Esophagus squamous epithelium (tissue), 5 donors: ENCODE measurements at places on chromosomes 13 and 19.

- DNase-seq: no peak
These were observed 75.0 kb downstream of the DHRS12 start for GRCh38 chr13:51728972-51729371.

GRCh38 chr19:31402529-31403316 lies 53.5 kb upstream of the TSHZ3 start:
- no peak for DNase-seq

DNA sequence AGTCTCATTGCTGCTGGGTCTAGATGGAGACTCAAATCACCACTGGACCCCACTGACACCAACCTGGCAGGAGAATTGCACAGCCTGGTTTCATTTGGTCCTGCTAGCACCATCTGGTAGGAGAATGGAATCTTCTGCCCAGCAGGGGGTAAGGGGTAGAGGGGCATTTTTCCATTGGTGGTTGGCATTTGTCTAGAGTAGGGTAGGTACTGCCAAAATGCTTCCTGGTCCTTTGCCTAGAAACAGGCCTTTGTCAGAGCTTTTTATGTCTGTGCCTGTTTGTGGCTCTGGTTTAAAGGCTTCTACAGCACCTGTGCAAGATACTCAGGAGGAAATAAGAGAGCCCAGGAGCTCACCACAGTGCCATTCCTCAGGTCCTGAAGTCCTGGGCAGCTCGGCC lies 121.3 kb downstream of the KCTD12 start:
- DNase-seq: no peak

GRCh38 chr19:17385878-17386611 lies 8.0 kb downstream of the CCDC194 start:
- no peak for DNase-seq

- DNase-seq: peak; percentile 83
These were observed 3.9 kb upstream of the C19orf84 start for GRCh38 chr19:51394050-51394836.

DNA sequence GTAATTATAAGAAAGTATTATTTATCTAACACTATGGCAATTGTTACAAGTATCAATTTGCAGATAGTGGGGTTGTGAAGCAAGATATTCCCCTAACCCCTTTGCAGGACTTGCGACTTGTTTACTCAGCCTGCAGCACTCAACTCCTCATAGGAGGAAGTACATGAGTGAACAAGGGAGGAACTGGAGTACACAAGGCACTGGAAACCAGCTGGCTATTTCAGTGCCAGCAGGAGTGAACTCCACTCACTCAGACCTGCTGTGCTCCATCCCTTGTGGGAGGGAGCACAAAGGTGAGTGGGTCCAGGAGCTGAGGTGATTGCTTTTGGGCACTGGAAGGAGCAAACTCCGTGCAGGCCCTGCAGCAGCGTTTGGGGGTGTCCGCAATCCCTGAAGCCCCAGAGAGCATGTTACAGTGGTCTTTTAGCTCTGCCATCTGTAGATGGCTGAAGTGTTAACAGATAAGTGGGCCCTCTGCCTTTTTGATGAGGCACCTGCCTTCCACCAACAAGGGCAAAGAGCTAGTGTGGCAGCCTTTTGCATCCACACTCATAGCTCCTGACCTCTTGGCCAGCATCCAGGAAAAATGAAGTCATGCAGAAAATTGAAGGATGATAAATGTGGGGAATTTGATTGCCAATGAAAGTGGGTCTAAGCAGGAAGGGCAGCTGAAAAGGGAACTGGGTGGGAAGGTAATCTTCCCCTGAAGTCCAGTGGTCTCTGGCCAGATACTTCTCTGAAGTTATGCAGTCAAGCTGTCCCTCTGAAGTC lies 802.2 kb upstream of the MIR17HG start:
- DNase-seq: no peak

- DNase-seq: no peak
These were observed 2.3 kb upstream of the SLC25A15 start for GRCh38 chr13:40787062-40787461.

- DNase-seq: no peak
These were observed 854 bp downstream of the RNASEH2B start for GRCh38 chr13:50910485-50910805.

GRCh38 chr13:71605744-71606143 lies 261.3 kb downstream of the DACH1 start:
- DNase-seq: no peak

- no peak for DNase-seq
These were observed 59.5 kb upstream of the ADGRL1 start for GRCh38 chr19:14265290-14266036.

- no peak for DNase-seq
These were observed 412 bp downstream of the ZNF528 start for GRCh38 chr19:52398081-52398441.

DNA sequence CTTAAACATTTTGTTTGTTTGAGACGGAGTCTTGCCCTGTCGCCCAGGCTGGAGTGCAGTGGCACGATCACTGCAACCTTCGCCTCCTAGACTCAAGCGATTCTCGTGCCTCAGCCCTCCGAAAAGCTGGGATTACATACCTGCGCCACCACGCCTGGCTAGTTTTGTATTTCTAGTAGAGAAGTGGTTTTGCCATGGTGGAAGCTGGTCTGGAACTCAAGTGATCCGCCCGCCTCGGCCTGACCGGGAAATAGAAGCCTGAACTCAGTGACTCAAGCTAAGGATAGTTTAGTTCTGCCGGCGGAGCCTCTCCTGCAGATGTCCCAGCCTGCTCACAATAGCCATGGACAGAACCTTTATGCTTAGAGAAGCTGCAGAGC lies 53.0 kb upstream of the ZNF254 start:
- no peak for DNase-seq

DNA sequence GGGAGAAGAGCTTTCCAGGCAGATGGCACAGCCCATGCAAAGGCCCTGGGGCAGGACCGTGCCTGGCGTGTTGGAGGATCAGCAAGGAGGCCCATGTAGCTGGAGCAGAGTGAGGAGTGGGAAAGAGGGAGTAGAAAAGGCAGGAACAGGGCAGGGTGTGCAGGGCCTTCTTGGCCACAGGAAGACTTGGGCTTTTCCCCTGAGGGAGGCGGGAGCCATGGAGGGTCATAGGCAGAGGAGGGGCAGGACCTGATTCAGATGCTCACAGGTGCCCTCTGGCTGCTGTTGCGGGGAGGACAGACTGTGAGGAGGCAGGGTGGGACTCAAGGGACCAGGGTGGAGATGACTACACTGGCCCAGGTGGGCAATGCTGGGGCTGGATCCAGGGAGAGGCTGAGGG lies 13.8 kb upstream of the PTPRS start:
- DNase-seq: no peak

DNA sequence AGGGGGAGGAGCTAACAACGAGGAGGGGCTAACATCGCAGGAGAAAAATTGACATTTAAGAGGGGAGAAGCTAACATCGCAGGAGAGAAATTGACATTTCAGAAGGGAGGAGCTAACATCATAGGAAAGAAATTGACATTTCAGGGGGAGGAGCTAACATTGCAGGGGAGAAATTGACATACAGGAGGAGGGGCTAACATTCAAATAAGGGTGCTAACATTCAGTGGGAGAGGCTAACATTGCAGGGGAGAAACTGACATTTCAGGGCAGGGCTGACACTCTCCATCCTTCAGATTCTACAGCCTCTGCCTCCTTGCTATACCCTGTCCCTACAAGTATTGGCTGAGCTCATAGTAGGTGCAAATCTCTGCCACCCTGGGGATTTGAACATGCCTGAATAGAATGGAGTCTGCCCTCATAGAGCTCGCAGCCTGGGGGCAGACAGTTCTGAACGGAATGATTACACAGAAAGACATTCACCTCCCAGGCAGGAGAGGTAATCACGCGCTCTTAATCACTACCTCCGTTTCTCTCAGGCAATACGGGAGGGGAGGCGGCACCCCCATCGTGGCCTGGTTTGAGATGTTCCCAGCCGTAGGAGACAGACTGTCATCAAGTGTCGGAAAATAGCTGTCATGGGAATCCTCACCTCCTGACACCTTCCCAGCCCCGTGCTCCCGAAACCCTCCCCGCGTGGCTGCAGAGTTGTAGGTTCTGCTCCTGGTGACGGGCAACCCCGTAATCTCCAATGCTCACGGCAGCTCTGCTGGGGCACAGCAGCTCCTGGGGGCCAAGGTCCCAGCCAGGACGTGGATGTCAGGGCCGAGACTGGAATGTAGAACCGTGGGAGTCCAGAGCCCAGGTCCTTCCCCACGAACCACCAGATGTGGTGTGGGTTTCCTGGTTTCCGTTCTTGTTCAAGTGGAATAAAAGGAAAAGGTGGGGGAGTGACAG lies 9.5 kb downstream of the GPR32 start:
- no peak for DNase-seq

- DNase-seq: no peak
These were observed 748 bp downstream of the RAB4B start for GRCh38 chr19:40778706-40779284.

DNA sequence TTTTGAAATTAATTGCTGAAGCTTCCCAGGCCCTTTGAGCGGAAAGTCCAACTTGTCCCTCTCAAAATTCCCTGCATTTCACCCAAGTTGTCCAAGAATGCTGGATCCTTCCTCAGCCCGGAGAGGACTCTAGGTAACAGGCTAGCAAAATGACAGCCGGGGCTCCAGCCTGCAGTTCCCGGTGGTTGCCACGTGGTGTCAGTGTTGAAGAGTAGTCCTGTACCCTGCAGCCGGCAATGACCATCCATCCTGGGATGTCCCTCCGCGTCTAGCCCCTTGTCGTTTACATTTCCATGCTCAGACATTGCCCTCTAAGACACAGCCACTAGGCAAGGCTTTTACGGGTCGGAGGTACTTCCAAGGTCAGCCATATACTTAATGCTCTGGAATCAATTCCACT lies 31.4 kb upstream of the MTIF3 start:
- no peak for DNase-seq

DNA sequence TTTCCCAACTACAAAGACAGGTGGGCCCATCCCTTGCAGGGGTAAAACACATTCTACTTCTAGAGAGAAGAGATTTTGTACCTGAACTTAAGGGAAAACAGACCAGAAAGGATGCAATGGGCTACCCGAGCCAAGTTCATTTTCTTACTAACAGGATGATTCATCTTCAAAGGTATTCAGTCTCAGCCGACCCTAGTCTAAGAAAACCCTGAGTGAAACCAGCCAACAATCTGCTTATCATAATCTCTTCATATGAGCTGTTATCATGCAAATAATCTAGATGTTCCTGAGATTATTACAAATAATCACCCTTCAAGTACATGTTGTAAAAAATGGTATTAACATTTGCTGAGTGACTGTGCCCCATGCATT lies 15.6 kb downstream of the PABPC3 start:
- DNase-seq: no peak

- DNase-seq: no peak
These were observed 600.5 kb upstream of the KLHL1 start for GRCh38 chr13:70708775-70709174.

GRCh38 chr13:52034616-52035226 lies 10.2 kb downstream of the UTP14C start:
- no peak for DNase-seq

- DNase-seq: no peak
These were observed 631.3 kb downstream of the EFNB2 start for GRCh38 chr13:105904034-105904742.

DNA sequence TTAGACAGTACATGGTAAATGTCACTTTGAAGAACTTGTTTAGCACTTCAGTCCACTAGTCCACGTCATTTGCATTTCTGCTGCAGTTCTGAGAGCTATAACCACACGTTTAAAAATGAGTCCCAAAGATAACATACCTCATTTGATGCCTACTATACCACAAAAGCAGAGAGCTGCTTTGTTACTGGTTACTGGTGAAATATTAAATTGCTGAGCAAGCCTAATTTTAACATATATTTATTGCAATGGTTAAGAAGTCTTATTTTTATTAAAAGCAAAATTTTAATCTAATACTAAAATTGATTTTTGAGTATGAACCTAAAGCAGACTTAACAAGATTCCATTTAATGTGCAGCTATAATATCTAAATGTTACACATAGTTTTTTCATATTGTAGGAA lies 1949.7 kb upstream of the PRR20A start:
- no peak for DNase-seq

GRCh38 chr19:55241143-55241934 lies 12.8 kb upstream of the TMEM86B start:
- DNase-seq: no peak

DNA sequence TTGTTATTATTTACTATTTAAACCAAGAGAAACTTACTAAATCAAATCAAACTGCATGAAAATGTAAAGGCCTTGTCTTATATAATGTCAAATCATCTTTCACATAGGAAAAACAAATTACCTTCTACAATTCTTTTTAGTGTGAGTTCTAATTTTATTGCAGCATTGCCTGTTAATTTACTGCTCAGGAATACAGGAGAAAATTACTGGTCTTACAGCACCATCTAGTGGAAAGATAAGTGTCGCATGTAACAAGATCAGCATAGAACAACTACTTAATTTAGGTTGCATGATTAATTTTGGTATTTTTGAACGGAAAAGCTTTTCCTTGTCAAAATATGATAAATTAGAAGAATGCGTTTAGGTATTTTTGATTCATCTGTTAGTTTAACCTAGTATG lies 502.7 kb downstream of the UQCRFS1 start:
- no peak for DNase-seq

- DNase-seq: no peak
These were observed 945 bp upstream of the CPAMD8 start for GRCh38 chr19:17027535-17027975.

DNA sequence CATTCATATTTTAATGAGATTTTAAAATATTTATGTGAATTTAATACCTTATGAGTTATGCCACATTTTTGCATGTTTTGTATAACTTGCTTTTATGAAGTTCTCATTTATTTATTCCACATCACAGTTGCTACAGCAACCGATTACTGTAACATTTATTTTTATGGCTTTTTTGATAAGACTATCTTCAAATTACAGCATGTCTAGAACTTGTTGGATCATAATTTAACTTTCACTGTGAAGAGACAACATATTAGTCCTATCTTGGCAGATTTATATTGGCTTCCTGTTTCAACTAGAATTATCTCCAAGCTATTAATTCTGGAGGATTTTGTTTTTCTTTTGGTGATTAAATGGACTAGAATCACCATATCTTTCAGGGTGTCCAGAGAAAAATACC lies 793.7 kb upstream of the SLITRK5 start:
- no peak for DNase-seq

DNA sequence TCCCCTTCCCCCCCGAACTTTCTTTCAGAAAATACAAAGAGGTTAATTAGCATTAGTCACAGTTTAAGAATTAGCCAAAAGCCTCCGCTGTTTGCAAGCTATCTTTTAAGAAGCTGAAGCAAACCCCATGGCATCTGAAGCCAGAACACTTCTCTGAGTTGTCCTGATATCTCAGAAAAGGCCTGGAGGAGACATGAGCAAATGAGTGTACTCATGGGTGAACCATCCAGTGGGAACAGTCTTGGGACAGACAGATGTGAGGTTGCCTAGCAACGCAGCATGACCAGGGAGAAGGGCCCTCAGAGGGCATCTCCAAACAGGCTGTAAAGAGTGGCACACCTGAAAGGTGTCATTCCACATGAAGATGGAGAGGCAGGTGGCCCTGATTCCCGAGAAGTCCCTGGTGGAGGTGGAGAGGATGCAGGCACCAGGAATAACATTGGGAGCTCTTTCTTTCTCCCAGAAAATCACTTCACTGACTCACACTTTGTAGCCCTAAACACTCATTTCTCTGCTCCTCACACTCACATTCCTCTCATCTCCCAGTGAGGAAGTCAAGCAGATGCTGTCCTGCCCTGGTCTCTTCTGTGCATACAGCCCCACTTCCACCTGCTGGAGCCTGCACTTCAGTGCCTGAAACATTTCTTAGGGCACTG lies 87.0 kb upstream of the TSHZ3 start:
- DNase-seq: no peak
